ENCODE measurements at places on chromosomes 1 and 21.

DNA sequence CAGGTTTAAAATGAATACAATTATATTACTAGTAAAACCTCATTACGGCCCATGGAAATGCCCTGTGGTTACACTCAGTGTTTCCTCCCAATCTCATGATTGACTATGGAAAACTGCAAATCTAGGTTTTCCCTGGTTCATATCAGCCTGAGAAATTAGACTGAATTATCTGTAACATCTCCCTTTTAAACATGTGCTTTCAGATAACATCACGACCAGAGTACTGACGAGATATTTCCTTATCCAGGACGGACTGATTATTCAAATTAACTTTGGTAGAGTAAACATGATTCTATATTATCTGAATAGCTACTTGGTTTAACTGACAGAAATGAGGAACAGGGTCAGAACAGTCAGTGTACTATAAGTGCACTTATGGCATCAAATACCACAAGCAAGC, 82.3 kb downstream of the RGS7 start:
- no peak for DNase-seq

GRCh38 chr1:234597894-234598293, 12.1 kb downstream of the IRF2BP2 start:
- peak; percentile 55 for DNase-seq

- no peak for DNase-seq
These were observed 94.4 kb downstream of the RERE start for GRCh38 chr1:8723010-8723409.

GRCh38 chr1:168472223-168472622, 71.6 kb downstream of the XCL2 start:
- DNase-seq = no peak

- DNase-seq = no peak
These were observed 91.5 kb upstream of the ESRRG start for GRCh38 chr1:216814576-216815259.

DNA sequence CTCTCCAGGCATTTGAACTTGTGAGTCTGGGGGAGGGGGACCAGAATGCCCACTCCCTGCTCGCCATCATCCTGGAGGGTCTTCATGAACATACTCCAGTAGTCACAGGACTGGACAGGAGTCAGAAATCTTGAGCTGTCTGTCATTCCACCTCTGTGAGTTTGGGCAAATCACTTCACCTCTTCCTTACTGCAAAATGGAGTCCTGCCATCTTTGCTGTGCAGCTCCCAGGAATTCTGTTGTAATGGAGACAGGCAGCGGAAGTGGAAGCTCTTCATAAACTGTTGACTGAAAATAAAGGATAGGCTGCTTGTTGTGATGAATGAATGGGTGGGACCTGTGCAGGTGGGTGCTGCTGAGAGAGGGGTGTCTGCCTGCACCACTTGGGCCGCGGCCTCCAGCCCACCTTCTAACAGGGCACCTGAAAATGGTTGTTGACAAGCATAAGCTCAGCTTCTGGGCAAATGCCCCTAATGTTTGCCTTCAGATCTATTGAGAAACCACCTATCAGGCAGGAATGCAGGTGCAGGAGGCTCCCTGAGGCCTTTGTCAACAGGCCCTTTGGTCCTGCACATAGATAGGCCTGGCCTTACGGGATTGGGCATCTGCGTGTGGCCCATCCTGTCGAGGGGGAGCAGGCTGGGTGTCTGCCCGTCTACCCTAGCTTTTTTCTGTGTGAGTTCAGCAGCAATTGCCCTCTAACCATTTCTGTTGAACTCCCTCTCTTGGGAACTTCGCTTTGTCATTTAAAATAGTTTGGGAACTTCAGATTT, 321.0 kb downstream of the RPS6KC1 start:
- no peak for DNase-seq

DNA sequence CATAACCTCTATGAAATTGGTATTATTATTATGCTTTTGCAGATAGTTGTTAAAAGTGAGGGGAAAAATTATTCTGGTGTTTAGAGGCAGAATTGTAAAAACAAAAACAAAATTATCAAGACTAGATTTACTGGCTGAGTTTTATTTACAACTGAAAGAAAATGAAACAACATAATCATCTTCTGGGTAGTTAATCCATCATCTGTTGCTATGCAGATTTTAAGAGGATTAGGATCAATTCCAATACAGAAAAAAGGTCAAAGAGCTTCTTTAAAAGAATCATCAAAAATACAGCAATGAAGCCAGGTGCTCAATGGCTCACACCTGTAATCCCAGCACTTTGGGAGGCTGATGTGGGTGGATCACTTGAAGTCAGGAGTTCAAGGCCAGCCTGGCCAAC, 8.3 kb downstream of the GOLT1A start:
- no peak for DNase-seq

DNA sequence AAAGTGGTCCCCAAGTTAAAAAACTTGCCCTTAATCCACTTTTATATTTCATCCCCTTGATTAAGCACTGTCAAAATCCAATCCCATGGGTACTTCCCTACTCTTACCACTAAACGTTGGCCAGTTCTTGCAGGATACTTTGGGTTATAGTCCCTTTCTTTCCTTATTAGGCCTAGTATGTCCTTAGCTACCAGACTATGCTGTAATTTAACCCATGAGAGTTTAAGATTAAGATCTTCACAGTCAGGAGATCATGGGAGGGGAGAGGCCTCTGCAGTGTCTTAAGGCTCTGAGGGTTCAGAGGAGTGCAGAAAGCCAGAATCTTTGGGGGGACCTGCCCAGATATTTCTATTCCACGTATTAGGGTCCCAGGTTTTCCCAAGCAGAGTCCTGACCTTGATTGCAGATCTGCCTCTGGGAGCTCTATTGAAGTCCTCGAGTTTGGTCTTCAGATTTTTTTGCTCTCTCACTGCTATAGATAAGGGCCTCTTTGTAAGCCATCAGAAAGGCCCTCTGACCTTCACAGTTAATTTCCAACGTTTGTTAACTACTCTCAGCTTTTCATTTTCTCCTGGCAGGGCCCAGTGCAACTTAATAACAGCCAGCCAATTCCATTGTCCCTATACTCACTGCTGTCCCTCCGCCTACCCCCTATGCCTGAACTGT, 9.0 kb upstream of the CGN start:
- no peak for DNase-seq

- DNase-seq = peak; percentile 72
These were observed 57.4 kb downstream of the SLC9A1 start for GRCh38 chr1:27097484-27097917.

DNA sequence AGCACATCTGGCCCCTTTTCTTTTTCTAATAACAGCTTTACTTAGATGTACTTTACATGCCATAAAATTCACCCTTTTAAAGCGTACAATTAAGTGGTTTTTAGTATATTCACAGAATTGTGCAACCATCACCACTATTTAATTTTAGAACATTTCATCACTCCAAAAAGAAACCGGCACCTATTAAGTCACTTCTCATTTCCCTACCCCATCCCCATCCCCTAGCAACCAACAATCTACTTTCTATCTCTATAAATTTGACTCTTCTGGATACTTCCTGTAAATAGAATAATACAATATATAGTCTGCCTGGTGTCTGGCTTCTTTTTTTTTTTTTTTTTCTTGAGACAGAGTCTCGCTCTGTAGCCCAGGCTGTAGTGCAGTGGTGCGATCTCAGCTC, 59.5 kb upstream of the ENAH start:
- DNase-seq = peak; percentile 31

DNA sequence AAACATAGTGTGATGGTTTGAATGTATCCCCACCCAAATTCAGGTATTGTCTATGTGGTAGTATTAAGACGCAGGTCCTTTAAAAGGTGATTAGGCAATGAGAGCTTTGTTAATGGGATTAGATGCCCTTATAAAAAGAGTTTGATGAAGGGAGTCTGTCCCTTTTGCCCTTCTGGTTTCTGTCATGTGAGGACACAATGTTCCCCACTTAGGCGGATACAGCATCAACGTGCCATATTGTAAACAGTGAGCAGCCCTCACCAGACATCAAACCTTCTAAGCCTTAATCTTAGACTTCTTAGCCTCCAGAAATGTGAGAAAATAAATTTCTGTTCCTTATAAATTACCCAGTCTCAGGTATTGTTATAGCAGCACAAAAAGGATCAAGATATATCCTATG, 172.8 kb downstream of the FAF1 start:
- DNase-seq = no peak

DNA sequence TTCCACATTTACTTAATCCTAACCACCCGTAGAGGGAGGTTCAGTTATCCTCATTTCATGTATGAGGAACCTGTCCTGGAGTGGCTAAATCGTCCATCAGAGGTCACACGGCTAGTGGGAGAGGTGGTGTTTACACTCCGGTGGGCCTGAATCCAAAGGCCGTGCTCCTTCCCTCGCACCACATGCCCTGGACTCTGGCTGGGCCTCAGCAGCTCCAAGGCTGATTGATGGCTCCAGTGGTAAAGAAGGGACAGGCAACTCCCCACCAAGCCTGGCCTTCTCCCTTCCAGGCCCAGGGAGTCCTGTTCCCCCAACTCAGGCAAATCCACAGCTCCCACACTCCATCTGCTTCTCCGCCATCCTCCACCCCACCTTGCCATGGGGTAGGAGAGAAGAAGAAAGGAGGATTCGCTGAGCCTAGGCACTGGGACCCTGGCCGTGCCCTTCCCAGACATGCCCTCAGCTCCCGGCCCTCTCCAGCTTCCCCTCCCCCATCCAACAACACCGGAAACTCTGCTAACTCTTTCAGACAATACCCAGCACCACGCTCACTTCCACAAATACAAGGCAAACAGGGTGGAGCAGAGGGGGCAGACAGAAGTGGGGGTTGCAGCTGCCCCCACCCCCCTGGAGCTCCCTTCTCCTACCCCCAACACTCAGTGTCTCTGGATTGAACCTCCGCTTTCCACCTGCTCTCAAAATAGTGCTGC, 10.9 kb downstream of the ARHGEF2 start:
- DNase-seq = no peak

DNA sequence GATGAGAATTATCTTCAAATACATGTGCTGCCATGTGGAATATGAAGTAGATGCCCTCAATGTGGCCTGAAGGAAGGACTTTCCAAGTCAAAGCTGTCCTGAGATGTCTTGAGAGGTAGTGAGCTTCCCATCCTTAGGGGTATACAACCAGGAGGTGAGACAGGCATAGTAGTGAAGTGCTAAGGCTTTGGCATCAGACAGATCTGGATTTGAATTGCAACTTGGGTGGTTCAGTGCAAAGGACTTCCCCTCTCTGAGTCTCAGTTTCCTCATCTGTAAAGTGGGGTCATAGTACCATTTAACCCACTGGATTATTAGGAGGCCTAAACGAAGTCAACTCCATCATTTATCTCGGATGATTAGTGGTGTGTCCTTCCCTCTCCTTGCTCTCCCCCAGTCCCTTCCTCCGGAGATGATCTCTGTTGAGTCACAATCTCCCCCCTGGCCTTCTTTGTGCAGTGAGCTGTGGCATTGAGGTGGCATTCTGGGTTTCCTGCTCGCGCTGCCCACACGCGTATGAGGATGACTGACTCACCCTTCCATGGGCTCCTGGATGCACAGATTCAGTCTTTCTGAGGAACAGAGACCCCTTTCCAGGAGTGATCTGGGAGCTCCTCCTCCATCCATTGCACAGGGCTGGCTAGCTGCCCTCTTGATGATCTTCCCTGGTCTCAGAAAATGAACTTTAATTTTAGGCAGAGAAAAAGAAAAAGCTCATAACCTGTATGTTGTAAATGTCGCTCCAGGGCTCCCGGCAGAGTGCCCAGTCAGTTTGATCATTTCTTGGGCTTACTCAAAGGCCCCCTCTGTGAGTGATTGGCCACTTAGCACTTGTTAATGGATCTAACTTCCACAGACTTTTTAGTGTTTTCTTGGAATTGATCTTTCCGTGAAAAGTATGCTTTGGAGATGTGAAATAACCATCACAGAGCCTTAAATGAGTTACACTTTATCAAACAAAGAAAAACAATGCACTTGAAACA, 354.6 kb downstream of the PTPRU start:
- no peak for DNase-seq

DNA sequence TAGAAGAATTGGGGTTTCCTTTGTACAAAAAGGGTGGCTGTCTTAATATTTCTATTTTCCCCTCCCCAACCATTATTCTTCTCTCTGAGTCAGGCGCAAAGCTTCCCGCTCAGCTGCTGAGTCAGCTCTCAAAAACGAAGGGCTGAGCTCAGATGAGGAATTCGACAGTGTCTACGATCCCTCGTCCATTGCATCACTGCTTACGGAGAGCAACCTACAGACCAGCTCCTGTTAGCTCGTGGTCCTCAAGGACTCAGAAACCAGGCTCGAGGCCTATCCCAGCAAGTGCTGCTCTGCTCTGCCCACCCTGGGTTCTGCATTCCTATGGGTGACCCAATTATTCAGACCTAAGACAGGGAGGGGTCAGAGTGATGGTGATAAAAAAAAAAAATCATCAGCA, 3.0 kb upstream of the TUFT1 start:
- DNase-seq = peak; percentile 98

GRCh38 chr1:26730695-26731094, 34.9 kb downstream of the ARID1A start:
- DNase-seq = no peak

- DNase-seq = no peak
These were observed 4.3 kb downstream of the TNFRSF14 start for GRCh38 chr1:2560299-2561073.

DNA sequence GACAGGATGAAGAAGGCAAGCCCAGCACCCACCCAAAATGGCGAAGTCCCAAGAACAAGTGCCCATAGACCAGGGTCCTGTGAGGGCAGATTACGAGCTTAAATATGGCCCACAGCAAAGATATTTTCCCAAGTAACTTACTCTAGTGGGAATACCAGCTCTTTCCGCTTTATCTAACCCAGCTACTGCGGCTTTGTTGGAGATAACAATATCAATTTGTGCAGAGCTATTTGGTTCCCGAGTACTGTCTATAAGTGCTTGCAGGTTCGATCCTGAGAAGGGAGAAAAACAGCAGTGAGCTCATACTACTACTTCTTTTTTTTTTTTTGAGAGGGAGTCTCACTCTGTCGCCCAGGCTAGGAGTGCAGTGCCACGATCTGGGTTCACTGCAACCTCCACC, 14.3 kb upstream of the DNAJC28 start:
- DNase-seq = no peak

GRCh38 chr1:30277911-30278310, 445.5 kb downstream of the MATN1 start:
- DNase-seq = no peak

GRCh38 chr1:41795205-41795762, 123.4 kb downstream of the HIVEP3 start:
- DNase-seq = peak; percentile 62

GRCh38 chr1:94033849-94034248, 87.1 kb downstream of the ABCA4 start:
- no peak for DNase-seq

DNA sequence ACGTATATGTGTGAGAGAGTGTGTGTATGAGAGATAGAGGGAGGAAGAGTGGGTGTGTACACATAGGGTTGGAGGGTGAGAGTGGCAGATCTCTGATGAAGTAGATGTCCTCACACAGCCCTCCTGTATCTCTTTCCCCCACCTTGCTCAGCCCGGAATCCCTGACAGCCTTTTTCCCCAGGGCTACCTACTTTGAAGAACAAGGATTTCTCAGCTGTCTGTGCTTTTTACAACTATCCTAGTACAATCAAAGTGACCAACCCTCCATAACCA, 29.1 kb upstream of the CADM3 start:
- no peak for DNase-seq

All from fibroblast of upper back skin (primary cell).